ENCODE measurements at places on chromosomes 6 and 20.
A peak's percentile ranks its signal among the peaks of the same experiment; 100 is the strongest.

DNA sequence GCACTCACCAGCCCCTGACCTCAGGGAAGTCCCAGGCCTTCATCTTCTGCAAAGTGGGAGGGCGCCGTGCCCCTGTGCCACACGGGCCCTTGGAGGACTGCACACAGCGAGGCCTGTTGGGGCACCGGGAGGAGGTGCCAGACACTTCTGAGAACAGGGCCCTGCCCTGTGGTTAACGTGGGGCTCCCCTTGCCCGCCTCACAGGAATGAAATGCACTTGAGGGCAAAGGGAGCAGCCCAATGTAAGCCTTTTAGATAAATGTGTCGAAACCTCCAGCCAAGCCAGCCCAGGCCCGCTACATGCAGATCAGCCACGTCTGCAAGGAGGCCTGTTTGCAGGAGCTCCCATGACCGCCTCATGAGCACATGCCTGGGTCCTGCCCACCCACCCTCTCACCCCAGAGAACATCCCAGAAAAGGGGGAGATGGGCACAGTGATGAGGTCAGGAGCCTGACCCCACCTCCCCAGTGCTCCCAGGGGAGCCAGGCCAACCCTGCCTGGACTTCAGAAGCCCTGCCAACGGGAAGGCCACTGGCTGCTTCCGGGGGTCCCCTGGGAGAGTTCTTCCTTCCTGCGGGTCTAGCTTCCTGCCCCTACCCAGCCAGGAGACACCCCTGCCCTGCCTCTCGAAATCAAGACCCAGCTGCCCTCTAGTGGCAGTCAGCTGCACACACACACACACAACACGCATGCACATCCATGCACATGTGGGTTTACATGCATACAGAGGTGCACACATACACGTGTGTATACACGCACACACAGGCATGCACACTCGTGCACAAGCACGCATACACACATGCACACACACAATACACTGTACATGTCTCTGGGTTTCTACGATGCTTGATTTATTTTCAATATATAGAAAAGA is 178.7 kb downstream of the TAF4 start:
- DNase-seq: peak; percentile 53

- DNase-seq: no peak
Measured at GRCh38 chr20:35171753-35172433, at the start of gene PROCR. Gene PROCR, plus strand, starts transcription at chr20:35172072. Its CDS starts 83 bp downstream, at chr20:35172155.

DNA sequence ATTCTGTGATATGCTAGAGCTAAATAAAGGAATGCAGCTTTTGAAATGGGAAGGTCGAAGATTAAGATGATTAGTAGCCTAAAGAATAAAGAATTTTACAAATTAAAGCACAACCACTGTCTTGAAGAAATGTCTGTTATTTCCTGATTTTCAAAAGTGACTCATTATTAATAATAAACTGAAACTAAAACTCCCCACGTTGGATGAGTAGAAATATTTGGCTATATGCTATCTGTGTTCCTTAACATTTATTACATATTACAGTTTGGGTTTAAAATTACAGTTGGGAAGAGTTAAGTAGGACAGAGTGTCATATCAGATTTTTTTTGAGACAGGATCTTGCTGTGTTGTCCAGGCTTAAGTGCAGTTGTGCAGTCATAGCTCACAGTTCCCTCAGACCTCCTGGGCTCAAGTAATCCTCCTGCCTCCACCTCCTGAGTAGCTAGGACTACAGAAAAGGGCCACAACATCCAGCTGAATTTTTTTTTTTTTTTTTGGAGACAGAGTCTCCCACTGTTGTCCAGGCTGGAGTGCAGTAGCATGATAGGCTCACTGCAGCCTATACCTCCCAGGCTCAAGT is 47.1 kb downstream of the AKIRIN2 start:
- no peak for DNase-seq

DNA sequence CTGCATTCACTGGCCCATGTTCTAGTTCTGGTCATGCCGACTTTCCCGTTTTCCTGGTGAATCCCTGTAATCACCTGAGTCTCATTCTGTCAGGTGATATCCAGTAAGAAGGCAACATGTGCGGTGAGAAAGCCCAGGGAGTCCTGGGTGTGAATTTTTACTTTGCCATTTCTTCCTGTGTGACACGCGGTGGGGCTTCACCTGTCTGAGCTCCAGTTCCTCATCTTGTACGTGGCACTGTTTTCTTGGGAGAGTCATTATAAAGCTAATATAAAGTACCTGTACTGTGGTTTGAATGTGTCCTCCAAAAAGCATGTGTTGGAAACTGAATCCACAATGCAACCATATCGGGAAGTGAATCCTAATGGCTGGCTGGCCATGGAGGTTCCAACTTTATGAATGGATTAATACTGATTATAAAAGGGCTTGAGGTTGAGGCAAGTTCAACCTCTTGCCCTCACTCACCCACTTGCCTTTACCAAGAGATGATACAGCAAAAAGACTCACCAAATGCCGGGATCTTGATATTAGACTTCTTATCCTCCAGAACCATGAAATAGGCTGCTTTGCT is 5.1 kb downstream of the HLA-E start:
- DNase-seq: no peak

GRCh38 chr6:36201612-36202011 is 5.1 kb downstream of the BRPF3 start:
- DNase-seq: no peak

DNA sequence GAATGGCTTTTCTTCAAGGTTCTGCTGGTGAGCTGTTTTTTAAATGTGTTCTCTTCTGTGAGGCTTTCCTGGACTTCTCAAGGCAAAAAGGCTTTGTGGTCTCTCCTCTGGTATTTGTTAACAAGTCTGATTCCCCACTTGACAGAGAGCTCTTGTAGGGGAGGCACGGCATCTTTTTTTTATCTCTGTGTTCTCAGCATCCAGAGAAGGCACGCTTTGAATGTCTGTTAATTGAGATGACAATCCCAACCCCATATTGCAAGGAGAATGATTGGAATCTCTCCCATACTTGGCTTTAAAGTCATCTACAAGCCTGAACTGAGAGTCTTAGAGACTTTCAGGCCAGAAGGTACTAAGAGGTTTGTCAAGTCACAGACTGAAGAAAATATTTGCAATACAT is 22.6 kb downstream of the EDN1 start:
- no peak for DNase-seq

GRCh38 chr6:134240665-134241431 is 77.1 kb downstream of the SGK1 start:
- DNase-seq: no peak

- DNase-seq: no peak
Measured at GRCh38 chr6:160679402-160679769, 15.3 kb upstream of the LPA start.

- DNase-seq: no peak
Measured at GRCh38 chr6:34527751-34528670, 28.1 kb downstream of the SPDEF start.

DNA sequence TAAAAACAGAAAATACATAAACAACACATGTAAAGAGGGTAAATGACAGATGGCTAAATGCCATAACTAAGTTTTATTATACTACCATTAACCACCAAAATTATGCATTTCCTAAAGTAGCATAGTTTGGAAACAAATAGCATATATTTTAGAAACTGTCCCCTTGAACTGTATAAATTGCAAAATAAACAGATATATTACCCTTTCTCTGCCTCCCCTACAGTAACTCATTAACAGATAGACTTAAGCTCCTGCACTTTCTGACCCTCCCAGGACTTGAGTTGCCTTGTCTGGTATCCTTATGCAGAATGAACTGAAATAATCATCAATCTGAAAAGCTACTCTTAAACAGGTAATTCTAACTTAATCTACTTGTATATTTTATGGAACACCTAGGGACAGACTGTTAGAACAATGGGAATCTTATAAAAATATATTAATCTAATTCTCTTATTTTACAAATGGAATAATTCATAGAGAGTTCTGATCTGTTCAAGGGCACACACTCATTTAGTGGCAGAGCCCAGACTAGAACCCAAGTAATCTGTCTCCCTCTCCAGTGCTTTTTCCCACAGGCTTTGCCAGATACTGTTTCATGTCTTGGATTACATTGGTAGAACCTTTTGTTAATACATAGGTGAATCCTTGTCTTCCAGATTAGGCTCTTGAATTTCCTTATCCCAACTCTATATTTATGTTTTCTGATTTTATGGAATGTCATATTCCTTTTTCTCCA is 50.6 kb upstream of the LOC128125822 start:
- DNase-seq: peak; percentile 76

GRCh38 chr6:74280130-74280692 is 584.2 kb downstream of the CD109 start:
- DNase-seq: no peak

DNA sequence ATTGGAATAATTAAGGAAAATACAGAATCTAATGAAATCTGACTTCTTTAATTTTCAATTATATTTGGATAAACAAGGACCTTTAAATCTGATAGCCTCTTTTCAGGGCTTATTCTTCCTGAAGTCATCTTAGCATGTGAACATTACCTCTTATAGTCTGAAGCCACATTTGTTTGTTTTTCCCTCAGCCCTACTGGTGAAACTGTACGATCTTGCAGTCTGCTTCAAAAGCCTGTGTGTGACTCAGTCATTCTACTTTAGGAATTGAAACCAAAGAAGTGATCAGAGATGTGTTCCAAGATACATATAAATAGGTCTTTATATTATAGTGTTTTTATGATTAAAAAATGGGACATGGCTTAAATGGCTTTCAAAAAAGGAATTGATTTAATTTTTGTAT is 67.5 kb downstream of the MACROD2 start:
- no peak for DNase-seq

- peak; percentile 89 for DNase-seq
Measured at GRCh38 chr6:53651205-53651763, 14.3 kb downstream of the KLHL31 start.
